ENCODE measurements at places on chromosomes 11 and 22. TPM values are rescaled to one million over a fixed set of nuclear protein-coding genes. Genes with fewer than 3 reads are reported as not detected.

Gene NKAPD1
- 16.0 TPM for total RNA-seq

Gene POU2F3
- not detected for total RNA-seq

Gene BIK
- total RNA-seq: 0.76 TPM

Gene GP1BB
- total RNA-seq: 2.3 TPM

Gene SYT8
- not detected for total RNA-seq

Gene OR4C6
- total RNA-seq: not detected

Gene PNPLA2
- 59.4 TPM for total RNA-seq

Gene DSCAML1
- total RNA-seq: not detected

Gene KCNJ4
- not detected for total RNA-seq

Gene LGALS12
- total RNA-seq: not detected

Gene MYO7A
- 0.86 TPM for total RNA-seq

Data from vein endothelial cell (primary cell).